Activated T-cell treated with anti-CD3 and anti-CD28 coated beads, Interleukin-2, amount 50 U/mL, for 4 hours (primary cell): ENCODE measurements at places on chromosomes 2 and 18.

- DNase-seq: no peak
Measured at GRCh38 chr18:3950668-3951404, 500.9 kb downstream of the TGIF1 start.

GRCh38 chr2:204260901-204261300 is 284.4 kb upstream of the PARD3B start:
- no peak for DNase-seq

GRCh38 chr2:195542067-195542466 is 115.0 kb upstream of the SLC39A10 start:
- DNase-seq: no peak

DNA sequence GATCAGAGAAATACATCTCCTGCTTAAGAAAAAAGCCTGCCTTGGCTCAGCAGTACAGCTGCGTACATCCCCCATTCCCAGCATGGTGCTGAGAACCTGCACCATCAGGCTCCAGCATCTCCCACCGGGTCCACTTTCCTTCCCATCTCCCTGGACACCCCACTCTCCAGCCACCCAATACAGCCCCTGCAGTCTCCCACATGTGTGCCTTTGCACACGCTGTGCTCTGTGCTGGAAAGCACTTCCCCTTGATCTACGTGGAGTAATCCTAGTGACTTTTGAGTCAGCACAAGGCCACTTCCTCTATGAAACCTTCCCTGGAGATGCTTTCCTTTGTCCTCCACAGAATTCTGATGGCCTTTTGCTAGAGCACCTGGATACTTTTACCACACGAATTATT is 17.0 kb downstream of the STAT1 start:
- no peak for DNase-seq

GRCh38 chr2:117271631-117272030 is 542.9 kb upstream of the DDX18 start:
- no peak for DNase-seq

DNA sequence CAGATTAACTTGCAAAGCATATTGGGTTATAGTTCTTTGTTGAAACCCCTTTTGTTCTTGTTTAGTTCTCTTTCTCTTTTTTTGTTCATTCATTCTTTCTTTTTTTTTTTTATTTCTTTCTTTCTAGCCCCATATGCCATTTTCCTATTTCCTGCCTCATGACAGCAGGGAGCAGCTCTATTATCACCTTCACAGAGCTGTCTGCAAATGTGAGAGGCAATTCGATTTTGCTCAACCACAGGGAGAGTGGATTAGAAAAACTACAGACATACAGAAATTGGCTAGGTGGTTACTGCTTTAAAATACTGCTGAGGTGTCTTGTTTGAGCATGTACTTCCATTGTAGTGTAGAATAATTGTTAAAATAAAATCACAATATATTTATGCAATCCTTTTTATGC is 44.2 kb upstream of the TBR1 start:
- DNase-seq: no peak
